ENCODE measurements at places on chromosomes 3 and 15.

- H3K4me3 ChIP-seq, result no peak overlapping the region
- H3K36me3 ChIP-seq, result no peaks in the 10 kb centered on the region
- no peaks in the 10 kb centered on the region for H3K4me1 ChIP-seq
- no peaks in the 10 kb centered on the region for H3K27me3 ChIP-seq
Measured at GRCh38 chr3:189365609-189366564, 194.1 kb downstream of the TPRG1 start.

GRCh38 chr3:177333533-177334520 is 136.5 kb upstream of the TBL1XR1 start:
- H3K27ac ChIP-seq, result peak overlapping the region; percentile 48
- peaks cover 15% of the 10 kb centered on the region for H3K4me1 ChIP-seq
- no peak for DNase-seq
- no peaks in the 10 kb centered on the region for H3K27me3 ChIP-seq
- H3K36me3 ChIP-seq, result no peaks in the 10 kb centered on the region

GRCh38 chr3:105639131-105639530 is 229.7 kb downstream of the CBLB start:
- no peaks in the 10 kb centered on the region for H3K27me3 ChIP-seq
- no peaks in the 10 kb centered on the region for H3K36me3 ChIP-seq
- DNase-seq, result no peak
- H3K4me1 ChIP-seq, result no peaks in the 10 kb centered on the region

- no peaks in the 10 kb centered on the region for H3K4me1 ChIP-seq
- no peaks in the 10 kb centered on the region for H3K27me3 ChIP-seq
Measured at GRCh38 chr3:129046037-129046731, 14.4 kb upstream of the GP9 start.

DNA sequence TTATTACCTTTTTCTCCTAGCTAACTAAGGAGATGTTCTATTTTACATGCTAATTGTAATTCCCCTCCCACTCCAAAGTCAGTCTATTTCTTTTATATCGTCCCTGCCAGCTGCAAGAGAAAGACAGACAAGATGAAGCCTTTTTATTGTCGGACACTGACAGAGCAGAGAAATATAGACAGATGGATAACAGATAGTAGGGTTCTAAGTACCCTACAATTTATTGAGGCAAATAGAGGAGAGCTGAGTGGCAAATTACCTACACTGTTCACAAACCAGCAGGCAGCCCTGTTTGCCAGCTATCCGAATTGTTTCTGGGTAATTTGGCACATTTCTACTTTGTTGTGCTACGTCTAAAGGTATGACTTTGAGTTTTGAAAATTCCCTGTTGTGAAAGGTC is 392.3 kb upstream of the ZNF717 start:
- H3K4me3 ChIP-seq, result no peak overlapping the region
- H3K27ac ChIP-seq, result no peak overlapping the region
- DNase-seq, result no peak
- H3K4me1 ChIP-seq, result no peaks in the 10 kb centered on the region
- H3K27me3 ChIP-seq, result no peaks in the 10 kb centered on the region

GRCh38 chr3:191328962-191329653 is at the start of gene CCDC50:
TSS of gene CCDC50 (plus strand) at chr3:191329394. CDS start at chr3:191329675, 281 bp downstream.
- H3K36me3 ChIP-seq, result no peaks in the 10 kb centered on the region
- H3K27me3 ChIP-seq, result no peaks in the 10 kb centered on the region
- peak within 1 kb of the TSS; percentile 79 for H3K27ac ChIP-seq
- H3K4me3 ChIP-seq, result peak within 1 kb of the TSS; percentile 78

DNA sequence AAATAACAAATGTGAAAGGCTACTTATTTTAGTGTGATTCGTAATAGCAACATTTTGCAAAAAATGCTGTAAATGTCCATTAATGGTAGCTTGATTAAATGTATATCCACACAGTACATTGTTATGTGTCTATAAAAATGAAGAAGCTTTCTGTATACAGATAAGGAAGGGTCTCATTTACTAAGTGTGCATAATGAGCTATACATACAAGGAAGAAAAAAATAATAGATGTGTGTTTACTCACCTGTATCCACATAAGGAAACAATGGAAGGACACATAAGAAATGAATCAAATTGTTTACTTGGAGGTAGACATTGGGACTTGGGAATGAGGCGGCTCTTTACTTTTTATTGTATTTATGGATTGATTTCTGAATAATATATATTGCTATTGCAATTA is 34.9 kb downstream of the MED12L start:
- H3K4me3 ChIP-seq, result no peak overlapping the region
- H3K36me3 ChIP-seq, result no peaks in the 10 kb centered on the region
- peaks cover 4% of the 10 kb centered on the region for H3K27me3 ChIP-seq

DNA sequence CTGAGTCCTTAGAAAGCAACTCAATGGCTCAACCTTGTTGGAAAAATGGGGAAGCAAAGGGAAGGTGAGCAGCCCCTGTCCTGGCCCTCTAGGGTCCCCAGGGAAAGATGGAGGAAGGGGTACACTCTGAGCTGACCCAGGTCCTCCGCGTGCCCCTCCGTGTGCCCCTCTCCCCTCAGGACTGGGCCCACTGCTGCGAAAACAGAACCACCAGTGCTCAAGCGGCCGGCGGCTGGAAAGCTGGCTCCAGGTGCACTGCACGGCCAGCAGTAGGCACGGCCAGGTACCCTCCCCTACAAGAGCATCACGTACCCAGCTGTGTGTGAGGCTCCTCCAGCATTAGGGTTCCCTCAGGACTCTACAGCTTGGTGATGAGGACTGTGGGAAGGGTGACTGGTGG is 26.3 kb downstream of the RAB43 start:
- H3K4me1 ChIP-seq, result no peaks in the 10 kb centered on the region
- H3K27ac ChIP-seq, result no peak overlapping the region
- DNase-seq, result no peak
- no peak overlapping the region for H3K4me3 ChIP-seq
- H3K36me3 ChIP-seq, result no peaks in the 10 kb centered on the region
- no peaks in the 10 kb centered on the region for H3K27me3 ChIP-seq

Data from K562 (cell line).